ENCODE measurements at places on chromosomes 7 and 10. TPM values are rescaled to one million over a fixed set of nuclear protein-coding genes. Genes with fewer than 3 reads are reported as not detected.

Gene ZFAND2A
- 5.6 TPM for total RNA-seq

Gene ACSL5
- 9.3 TPM for total RNA-seq

Gene MRLN
- not detected for total RNA-seq

Gene ST8SIA6
- total RNA-seq, result not detected

Gene GRM3
- total RNA-seq, result not detected

Gene CTAGE4
- not detected for total RNA-seq

Gene EBF3
- total RNA-seq, result 20.2 TPM

DNA sequence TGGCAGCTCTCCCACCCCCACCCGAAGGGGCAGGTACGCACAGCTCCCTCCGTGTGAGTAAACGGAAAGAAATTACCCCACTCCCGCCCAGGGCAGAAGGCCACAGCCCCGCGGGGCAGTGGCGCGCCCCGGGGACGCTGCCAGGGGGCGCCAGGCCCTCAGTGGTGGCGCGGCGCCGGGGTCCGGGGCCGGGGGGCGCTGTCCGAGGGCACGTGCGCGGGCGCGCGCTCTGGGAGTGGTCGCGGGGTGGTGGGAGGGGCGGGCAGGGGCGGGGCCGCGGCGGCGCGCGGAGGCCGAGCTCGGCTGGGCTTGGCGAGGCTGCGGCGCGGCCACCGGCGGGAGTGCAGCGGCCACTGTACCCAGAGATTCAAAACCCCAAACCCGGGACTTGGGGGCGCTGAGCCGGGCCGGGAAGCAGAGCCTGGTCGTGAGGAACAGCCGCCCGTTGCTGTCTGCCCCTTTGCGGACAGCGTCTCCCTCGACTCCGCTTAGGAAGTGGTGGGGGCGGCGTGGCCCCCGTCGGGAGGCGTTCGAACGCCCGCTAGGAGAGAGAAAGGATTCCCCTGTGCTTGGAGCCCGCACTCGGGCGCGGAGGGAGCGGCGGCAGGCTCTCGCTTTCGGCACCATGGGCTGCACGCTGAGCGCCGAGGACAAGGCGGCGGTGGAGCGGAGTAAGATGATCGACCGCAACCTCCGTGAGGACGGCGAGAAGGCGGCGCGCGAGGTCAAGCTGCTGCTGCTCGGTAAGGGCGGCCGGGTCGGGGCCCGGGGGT lies at the start of gene GNAI1:
GNAI1 (plus strand) TSS at position 296 of the 773 bp plus-strand sequence; CDS start at position 626, 330 bp downstream.
- peaks cover 24% of the 10 kb centered on the region for H3K4me1 ChIP-seq
- H3K27me3 ChIP-seq, result no peaks in the 10 kb centered on the region
- peak within 1 kb of the TSS; percentile 85 for H3K27ac ChIP-seq
- H3K36me3 ChIP-seq, result no peaks in the 10 kb centered on the region

DNA sequence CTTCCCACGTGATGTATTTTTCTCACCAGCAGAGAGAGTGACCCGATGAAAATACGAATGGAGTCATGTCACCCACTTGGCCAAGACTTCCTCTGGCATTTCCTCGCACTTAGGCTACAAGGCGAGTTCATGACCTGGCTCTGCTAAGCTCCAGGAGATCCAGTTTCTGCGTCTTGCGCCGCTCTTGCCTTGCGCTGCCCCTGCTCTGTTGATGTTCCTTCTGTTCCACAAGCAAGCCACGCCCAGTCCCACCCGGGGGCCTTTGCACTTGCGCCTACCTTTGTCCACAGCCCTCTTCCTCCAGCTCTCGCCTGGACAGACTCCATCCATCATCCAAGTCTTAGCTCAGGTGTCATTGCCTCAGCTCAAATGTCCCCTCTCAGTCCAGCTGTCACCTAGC lies 116.3 kb upstream of the SHH start:
- no peaks in the 10 kb centered on the region for H3K27me3 ChIP-seq
- H3K4me1 ChIP-seq, result no peaks in the 10 kb centered on the region
- H3K4me3 ChIP-seq, result no peak overlapping the region
- H3K27ac ChIP-seq, result no peak overlapping the region
- DNase-seq, result peak; percentile 35

- no peaks in the 10 kb centered on the region for H3K27me3 ChIP-seq
- no peak for DNase-seq
- H3K36me3 ChIP-seq, result no peaks in the 10 kb centered on the region
- H3K4me1 ChIP-seq, result no peaks in the 10 kb centered on the region
These were observed 163.6 kb downstream of the NRG3 start for GRCh38 chr10:82038587-82038986.

DNA sequence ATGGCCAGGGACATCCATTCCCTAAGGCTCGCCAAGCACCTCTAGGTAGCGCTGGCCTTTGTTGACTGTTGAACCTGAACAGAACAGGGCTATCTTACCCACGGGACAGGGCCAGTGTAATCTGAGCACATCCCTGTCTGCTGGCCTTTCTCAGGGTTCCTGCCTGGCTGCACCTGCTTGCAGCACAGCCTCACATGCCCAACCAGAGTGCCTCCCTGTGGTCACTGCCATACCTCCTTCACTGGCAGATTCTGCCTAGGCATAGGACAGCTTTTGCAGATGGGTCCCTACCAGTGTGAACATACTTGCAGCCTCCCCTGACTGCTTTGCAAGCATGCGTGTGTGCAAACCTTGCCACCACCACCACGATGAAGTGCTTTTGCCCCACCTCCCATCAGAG lies 15.8 kb upstream of the LIPN start:
- no peaks in the 10 kb centered on the region for H3K36me3 ChIP-seq
- no peaks in the 10 kb centered on the region for H3K4me1 ChIP-seq
- DNase-seq, result no peak

- H3K4me3 ChIP-seq, result no peak overlapping the region
- DNase-seq, result no peak
- no peaks in the 10 kb centered on the region for H3K4me1 ChIP-seq
These were observed 250.5 kb downstream of the ZMYND11 start for GRCh38 chr10:385571-386300.

- H3K27ac ChIP-seq, result no peak overlapping the region
- H3K27me3 ChIP-seq, result no peaks in the 10 kb centered on the region
- no peak overlapping the region for H3K4me3 ChIP-seq
- H3K4me1 ChIP-seq, result no peaks in the 10 kb centered on the region
- DNase-seq, result no peak
- no peaks in the 10 kb centered on the region for H3K36me3 ChIP-seq
These were observed 138.0 kb downstream of the PPP1R9A start for GRCh38 chr7:95045236-95045923.

GRCh38 chr10:11685787-11686218 lies 56.4 kb upstream of the ECHDC3 start:
- no peaks in the 10 kb centered on the region for H3K27me3 ChIP-seq
- no peak overlapping the region for H3K27ac ChIP-seq
- H3K36me3 ChIP-seq, result no peaks in the 10 kb centered on the region
- peak; percentile 67 for DNase-seq

DNA sequence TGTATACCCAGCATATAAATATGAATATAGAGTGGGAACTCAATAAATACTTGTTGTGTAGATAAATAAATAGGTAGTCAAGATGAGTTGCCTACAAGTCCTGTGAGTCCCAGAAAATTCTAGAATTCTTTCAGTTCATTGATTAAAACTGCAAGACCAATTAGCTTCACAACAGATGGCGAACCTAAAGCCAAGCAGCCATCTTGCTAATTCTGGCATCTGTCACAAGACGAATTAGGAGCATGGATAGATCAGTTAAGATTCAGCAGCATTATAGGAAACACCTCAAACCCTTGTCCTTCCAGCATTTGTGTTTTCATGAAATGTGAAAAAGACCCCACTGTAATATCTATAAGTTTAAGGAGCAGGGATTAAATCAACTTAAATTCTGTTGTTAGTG lies 552.7 kb downstream of the MAGI2 start:
- no peaks in the 10 kb centered on the region for H3K36me3 ChIP-seq
- DNase-seq, result no peak
- no peaks in the 10 kb centered on the region for H3K4me1 ChIP-seq
- H3K4me3 ChIP-seq, result no peak overlapping the region
- no peak overlapping the region for H3K27ac ChIP-seq
- no peaks in the 10 kb centered on the region for H3K27me3 ChIP-seq

Measured in ascending aorta (tissue), 2 donors.